WTC11 (cell line): ENCODE measurements at places on chromosomes 4 and X. TPM values are rescaled to one million over a fixed set of nuclear protein-coding genes. Genes with fewer than 3 reads are reported as not detected.

- no peaks in the 10 kb centered on the region for H3K27me3 ChIP-seq
- no peak overlapping the region for H3K4me3 ChIP-seq
- H3K36me3 ChIP-seq = no peaks in the 10 kb centered on the region
- peaks cover 4% of the 10 kb centered on the region for H3K4me1 ChIP-seq
- H3K27ac ChIP-seq = no peak overlapping the region
These were observed 82.9 kb downstream of the STOX2 start for GRCh38 chr4:183987987-183988392.

Gene NHS
- 4.5 to 5.8 TPM (median 5.6 TPM) in 3 replicates for total RNA-seq

Gene USP51
- total RNA-seq = 6.0 to 6.5 TPM (median 6.4 TPM) in 3 replicates

DNA sequence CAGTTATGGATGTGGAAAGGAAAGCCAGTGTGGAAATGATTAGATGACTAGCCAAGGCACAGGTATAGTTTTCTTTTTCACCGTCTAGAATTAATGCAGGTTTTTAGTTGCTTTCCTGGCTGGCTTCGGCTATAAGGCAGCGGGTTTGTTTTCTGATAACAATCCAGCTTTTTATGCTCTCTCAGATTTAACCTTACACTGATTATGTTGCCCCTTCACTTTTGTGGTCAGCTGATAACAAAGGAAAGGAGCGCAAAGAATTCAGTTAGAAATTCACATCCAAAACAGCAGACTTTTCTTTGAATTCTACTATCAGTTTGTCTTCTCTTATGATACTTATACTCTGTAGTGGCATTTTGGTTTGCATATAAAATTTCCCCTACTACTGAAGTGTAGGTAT lies 94.2 kb upstream of the CENPE start:
- no peak for DNase-seq
- H3K4me1 ChIP-seq = peaks cover 2% of the 10 kb centered on the region; the same call in 1 of the 2 replicates
- no peak overlapping the region for H3K27ac ChIP-seq

Gene HUWE1
- total RNA-seq = 265 to 277 TPM (median 269 TPM) in 3 replicates

Gene RNF150
- total RNA-seq = 5.9 to 7.4 TPM (median 7.0 TPM) in 3 replicates

Gene NSUN7
- total RNA-seq = 24.1 to 30.2 TPM (median 28.9 TPM) in 3 replicates

GRCh38 chrX:12901486-12901885 lies 4.9 kb upstream of the TLR8 start:
- peaks cover 17% of the 10 kb centered on the region for H3K4me1 ChIP-seq
- H3K36me3 ChIP-seq = no peaks in the 10 kb centered on the region
- no peak overlapping the region for H3K27ac ChIP-seq

Gene MAGEE2
- total RNA-seq = 0.15 to 0.18 TPM in 2 of 3 replicates, not detected in the other

- H3K36me3 ChIP-seq = no peaks in the 10 kb centered on the region
- no peak overlapping the region for H3K4me3 ChIP-seq
- no peak for DNase-seq
- peaks cover 6% of the 10 kb centered on the region for H3K4me1 ChIP-seq
- H3K27me3 ChIP-seq = peaks cover 33% of the 10 kb centered on the region
These were observed 115.2 kb downstream of the MBNL3 start for GRCh38 chrX:132373610-132374009.

DNA sequence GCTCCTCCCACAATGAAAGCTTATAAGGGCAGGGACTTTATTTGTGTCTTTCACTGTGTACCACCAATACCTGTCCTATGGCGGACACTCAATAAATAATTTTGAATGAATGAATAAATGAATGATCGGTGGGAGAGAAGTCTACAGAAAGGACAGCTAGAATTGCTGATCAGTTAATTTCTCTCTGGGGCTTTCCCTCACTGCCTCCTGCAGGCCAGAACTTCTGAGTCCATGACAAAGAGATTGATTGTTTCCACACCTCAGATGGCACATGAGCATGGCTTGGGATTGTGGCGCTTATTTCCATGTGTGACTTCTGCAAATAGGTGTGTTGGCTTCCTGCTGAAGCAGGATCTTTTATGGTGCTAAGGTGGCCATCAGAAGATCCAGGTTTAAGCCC lies 6.3 kb downstream of the FAM47E start:
- H3K4me3 ChIP-seq = no peak overlapping the region
- no peak for DNase-seq
- H3K4me1 ChIP-seq = no peaks in the 10 kb centered on the region

Gene PHEX
- total RNA-seq = 0.02 to 0.04 TPM (median 0.02 TPM) in 3 replicates

GRCh38 chr4:105133976-105134375 lies 12.7 kb upstream of the TET2 start:
- no peaks in the 10 kb centered on the region for H3K4me1 ChIP-seq
- no peaks in the 10 kb centered on the region for H3K36me3 ChIP-seq
- H3K4me3 ChIP-seq = no peak overlapping the region

- no peak overlapping the region for H3K4me3 ChIP-seq
- peaks cover 5% of the 10 kb centered on the region; the same call in 1 of the 2 replicates for H3K4me1 ChIP-seq
- H3K36me3 ChIP-seq = peaks cover 49% of the 10 kb centered on the region
- no peaks in the 10 kb centered on the region; the same call in 1 of the 2 replicates for H3K27me3 ChIP-seq
- DNase-seq = no peak
These were observed 815.5 kb downstream of the FAT4 start for GRCh38 chr4:126130215-126130614.

Gene SSX3
- total RNA-seq = 0.25 TPM in 1 of 3 replicates, not detected in the others

Gene CD40LG
- 0.11 TPM in 1 of 3 replicates, not detected in the others for total RNA-seq

Gene XAGE1A
- not detected in 3 replicates for total RNA-seq

DNA sequence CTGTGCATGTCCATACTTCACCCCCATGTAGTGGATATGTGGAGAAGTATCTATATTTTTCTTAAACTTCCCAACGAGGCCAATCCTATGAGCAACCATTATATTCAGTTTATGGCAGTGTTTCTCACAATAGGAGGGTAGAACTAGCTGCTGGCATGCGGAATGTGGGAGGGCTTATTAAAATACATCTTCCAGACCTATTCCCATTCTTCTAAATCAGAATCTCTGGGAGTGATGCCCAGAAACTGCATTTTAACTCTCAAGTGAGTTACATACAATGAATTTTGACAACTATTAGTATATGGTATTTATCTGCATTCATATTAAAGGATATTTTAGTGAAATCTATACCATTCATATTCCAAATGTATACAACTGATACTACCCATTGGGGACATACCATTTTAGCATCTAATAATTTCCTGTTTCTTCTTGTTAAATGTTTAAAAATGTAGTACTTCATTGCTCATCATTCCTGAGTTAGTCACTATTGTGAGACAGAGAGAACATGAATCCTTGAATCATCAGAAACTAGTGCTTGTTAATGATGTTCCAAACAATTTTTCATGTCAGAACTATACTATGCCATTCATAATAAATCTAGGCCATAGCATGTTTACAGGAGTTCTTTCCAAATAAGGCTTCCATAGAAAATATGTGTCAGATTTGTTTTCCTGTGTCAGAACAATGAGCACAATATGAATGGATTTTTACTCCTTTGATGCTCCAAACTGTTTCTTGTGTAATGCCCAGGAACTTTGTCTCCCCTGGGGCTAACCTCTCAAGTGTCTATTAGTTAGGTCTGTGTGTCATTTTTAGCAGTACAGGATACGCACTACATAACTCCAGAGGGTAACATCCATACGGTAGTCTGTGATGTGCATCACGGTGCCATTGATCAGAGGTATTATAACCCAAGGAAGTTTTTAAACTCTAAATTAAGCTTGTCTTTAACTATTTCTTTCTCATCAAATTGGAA lies 198.8 kb upstream of the BMP3 start:
- DNase-seq = no peak
- H3K27me3 ChIP-seq = no peaks in the 10 kb centered on the region
- no peaks in the 10 kb centered on the region for H3K36me3 ChIP-seq
- H3K4me1 ChIP-seq = no peaks in the 10 kb centered on the region
- no peak overlapping the region for H3K27ac ChIP-seq
- H3K4me3 ChIP-seq = no peak overlapping the region

- peaks cover 5% of the 10 kb centered on the region for H3K4me1 ChIP-seq
- H3K27ac ChIP-seq = no peak overlapping the region
- DNase-seq = no peak
- no peaks in the 10 kb centered on the region for H3K27me3 ChIP-seq
These were observed 45.5 kb downstream of the FAM9B start for GRCh38 chrX:8988446-8988845.

Gene CCSER1
- total RNA-seq = 0.71 to 1.1 TPM (median 0.87 TPM) in 3 replicates

GRCh38 chr4:151099976-151100417 lies 569 bp downstream of the RPS3A start:
- H3K4me3 ChIP-seq = peak overlapping the region; percentile 99
- H3K27ac ChIP-seq = peak overlapping the region; percentile 99
- H3K27me3 ChIP-seq = no peaks in the 10 kb centered on the region; the same call in 1 of the 2 replicates
- no peak for DNase-seq
- peaks cover 54% of the 10 kb centered on the region for H3K36me3 ChIP-seq

GRCh38 chr4:125111323-125111722 lies 203.4 kb upstream of the FAT4 start:
- DNase-seq = no peak
- H3K27ac ChIP-seq = peak overlapping the region; percentile 39
- H3K4me1 ChIP-seq = peaks cover 9% of the 10 kb centered on the region
- no peak overlapping the region for H3K4me3 ChIP-seq

- DNase-seq = no peak
- no peaks in the 10 kb centered on the region for H3K27me3 ChIP-seq
- no peak overlapping the region for H3K27ac ChIP-seq
- H3K4me3 ChIP-seq = no peak overlapping the region
These were observed 164.2 kb upstream of the PITX2 start for GRCh38 chr4:110787109-110787508.

DNA sequence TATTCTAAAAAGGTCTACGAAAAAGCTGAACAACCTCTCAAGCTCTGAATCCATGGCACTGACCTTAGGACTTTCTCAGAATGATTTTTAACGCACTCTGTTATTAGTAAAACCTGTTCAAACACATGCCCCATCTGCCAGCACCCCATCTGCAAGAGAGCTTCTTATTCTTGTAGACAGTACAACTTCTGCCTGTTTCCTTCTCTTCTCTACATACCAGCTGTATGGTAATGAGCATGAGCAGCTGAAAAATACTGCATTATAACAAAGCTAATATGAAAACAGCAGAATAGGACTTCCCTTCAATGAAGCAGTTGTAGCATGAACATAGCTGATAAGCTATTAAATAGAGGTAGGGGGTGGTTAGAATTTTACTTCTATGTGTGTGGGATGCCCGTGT lies 167.9 kb downstream of the FBXW7 start:
- no peak for DNase-seq
- peaks cover 7% of the 10 kb centered on the region; the same call in 1 of the 2 replicates for H3K36me3 ChIP-seq
- no peaks in the 10 kb centered on the region for H3K4me1 ChIP-seq
- no peak overlapping the region for H3K4me3 ChIP-seq

DNA sequence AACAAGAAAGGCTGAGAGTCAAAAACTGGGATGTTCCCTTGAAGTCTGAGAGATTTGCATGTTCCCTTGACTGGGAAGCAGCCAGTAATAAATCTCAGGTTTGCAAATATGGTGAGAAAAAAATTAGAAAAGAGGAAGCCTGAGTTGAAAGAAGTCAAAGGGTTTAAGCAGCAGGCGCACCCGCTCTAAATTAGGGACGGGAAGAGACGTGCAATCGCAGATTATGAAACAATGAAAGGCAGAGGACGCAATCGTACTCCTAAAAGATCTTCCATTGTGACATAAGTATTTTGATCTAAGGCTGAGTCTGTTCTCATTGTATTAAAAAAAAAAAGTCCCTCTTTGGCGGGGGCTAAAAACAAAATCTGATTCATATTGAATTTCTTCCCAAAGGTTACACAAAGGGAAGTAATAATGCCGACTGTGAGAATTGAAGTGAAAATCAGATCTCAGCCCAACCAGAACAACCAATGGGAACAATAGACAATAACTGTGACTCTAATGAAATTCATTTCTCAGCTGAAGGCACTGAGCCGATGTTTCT lies 28.2 kb downstream of the SAT1 start:
- peaks cover 18% of the 10 kb centered on the region for H3K4me1 ChIP-seq
- no peak overlapping the region for H3K4me3 ChIP-seq
- H3K27ac ChIP-seq = no peak overlapping the region

DNA sequence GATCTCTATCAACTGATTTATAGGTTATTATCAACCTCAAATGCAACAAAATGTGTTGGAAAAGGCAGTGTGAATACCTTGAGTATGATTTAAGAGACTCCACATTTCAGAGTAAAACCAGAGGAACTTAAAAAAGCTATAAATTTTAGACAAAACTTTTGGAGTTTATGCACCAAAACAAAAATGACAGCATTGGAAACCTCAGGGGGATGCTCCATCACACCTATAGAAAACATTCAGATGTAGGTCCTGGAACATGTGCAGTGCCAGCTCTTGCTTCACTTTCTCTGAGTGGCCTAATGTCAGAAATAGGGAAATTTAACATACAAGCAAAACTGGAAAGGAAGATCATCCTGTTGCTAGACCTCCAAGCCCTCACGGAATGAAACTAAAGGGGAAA lies 5.8 kb upstream of the VEGFC start:
- no peak for DNase-seq
- H3K27ac ChIP-seq = no peak overlapping the region
- no peak overlapping the region for H3K4me3 ChIP-seq
- no peaks in the 10 kb centered on the region for H3K4me1 ChIP-seq
- no peaks in the 10 kb centered on the region for H3K36me3 ChIP-seq
- H3K27me3 ChIP-seq = peaks cover 12% of the 10 kb centered on the region

GRCh38 chrX:2500091-2500802 lies 529 bp downstream of the DHRSX start:
- peak overlapping the region; percentile 80 for H3K4me3 ChIP-seq
- DNase-seq = peak; percentile 51
- H3K4me1 ChIP-seq = peaks cover 33% of the 10 kb centered on the region
- no peak overlapping the region for H3K27ac ChIP-seq

Gene BLTP1
- total RNA-seq = 29.1 to 32.1 TPM (median 30.3 TPM) in 3 replicates

Gene DDX53
- not detected in 3 replicates for total RNA-seq

Gene KIT
- 20.3 to 23.3 TPM (median 20.3 TPM) in 3 replicates for total RNA-seq

DNA sequence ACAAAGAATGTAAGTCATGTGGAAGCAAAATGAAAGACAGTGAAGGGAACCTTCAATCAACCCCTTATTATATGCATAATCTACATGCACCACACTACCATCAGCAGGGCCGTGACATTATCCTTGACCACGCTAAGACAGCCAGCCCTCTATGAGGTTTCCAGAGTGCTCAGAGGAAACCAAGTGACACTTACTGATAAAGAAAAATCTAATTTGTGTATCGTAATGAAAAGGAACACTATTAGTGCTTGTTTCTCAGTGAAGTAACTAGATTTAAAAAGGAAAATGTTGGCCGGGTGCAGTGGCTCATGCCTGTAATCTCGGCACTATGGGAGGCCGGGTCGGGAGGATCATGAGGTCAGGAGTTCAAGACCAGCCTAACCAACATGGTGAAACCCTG lies 56.4 kb downstream of the ABCG2 start:
- H3K4me1 ChIP-seq = no peaks in the 10 kb centered on the region
- H3K27me3 ChIP-seq = no peaks in the 10 kb centered on the region; the same call in 1 of the 2 replicates
- no peak for DNase-seq
- H3K36me3 ChIP-seq = no peaks in the 10 kb centered on the region

GRCh38 chr4:34181311-34181841 lies 2062.9 kb downstream of the ARAP2 start:
- no peak for DNase-seq
- no peak overlapping the region for H3K4me3 ChIP-seq

DNA sequence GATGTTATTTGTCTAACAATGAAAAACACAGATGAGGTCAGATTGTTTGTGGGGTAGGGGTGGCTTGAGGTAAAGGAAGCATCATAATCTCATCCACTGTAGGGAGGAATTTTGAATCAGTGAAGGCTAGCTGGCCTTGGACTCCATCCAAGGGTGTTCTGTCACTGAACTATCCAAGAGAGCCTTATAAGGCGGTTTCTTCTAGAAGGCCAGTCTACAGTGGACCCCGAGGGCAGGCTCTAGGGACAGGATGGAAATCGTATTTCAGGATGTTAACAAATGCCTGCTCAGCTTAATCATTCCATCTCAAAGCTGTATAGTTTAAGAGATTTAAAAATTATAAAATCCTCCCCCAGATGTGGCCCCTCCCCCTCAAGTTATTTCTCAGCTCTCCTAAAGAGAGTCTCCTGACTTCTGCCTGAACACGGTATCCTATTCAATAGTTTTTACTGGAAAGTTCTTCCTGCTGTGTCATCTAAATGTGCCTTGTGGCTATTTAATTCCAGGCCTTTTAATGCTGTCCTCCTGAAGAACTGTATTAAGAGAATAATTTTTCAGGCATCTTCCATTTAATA lies 8.0 kb downstream of the IGFBP7 start:
- H3K36me3 ChIP-seq = no peaks in the 10 kb centered on the region
- no peak for DNase-seq
- H3K4me3 ChIP-seq = no peak overlapping the region
- no peak overlapping the region for H3K27ac ChIP-seq
